ENCODE measurements at places on chromosomes 1 and 21.

DNA sequence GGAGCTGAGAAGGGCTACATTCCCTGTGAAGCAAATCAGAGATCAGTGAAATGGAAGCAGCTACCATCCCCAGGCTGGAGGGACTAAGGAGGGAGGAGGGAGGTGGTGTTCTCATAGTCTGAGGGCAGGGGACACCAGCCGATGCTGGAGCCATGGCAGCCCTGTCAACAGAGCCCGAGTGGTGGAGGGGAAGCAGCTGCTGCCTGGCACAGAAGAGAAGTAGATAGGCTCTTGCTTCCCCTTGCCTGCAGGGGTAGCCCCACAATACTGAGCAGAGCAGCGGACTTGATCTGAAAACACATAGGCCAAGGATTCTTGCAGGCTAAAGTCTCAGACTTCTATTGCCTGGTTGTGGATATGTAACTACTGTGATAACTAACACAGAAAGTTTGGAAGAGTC lies 255.1 kb downstream of the FGGY start:
- no peak for DNase-seq

DNA sequence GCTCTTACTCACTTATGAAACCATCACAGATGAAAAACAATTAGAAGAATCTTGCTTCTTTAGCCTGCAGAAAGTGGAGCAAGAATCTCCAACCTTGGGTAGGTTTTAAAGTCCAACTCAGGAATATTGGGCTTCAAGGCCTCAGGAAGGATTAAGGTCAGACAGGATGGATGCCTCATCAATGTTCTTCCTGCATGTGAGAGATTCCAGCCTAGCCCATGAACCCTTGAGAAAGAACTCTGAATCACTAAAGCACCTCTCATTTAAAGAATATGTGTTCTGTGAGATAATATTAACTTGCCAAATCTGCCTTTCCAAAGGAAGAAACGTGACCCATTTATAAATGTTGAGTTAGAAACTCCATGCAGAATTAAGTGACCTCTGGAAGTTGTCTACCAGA lies 345.2 kb upstream of the CAMK1G start:
- DNase-seq = no peak

DNA sequence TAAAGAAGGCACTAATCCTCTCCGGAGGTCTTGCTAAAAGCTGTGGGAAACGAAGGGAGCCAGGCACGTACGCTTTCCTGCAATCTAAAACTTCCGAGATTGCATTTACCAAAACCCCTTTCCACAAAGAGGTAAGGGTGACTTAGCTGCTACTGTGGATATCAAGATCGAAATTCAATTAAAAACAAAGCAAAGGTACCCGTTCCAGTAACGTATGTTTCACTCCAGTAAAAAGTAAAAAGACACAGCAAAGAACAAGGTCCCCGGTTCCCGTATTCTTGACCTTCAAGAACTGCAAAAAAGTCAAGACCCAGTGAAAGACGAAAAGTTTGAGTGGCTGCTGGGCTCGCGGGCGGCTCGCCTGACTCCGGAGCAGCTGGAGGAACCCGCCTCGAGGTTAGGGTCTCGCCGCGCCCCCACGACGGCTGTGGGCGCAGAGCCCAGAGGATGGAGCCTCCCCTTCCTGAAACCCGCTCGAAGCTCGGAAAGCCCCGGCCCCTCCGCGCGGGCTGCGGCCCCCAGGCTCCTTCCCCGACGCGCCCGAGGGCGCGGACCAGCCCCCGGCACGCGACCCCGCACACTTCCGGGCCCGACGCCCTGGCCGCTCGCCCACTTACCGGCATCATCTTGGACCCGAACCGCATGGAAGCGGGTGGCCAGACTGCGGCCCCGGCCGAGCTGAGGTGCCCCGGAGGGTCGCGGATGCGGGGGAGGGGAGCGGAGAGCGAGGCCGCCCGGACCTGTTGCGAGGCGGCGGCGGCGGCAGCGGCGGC lies 524 bp downstream of the TP53BP2 start:
- DNase-seq = no peak

GRCh38 chr21:15437883-15438282 lies 291.9 kb upstream of the USP25 start:
- no peak for DNase-seq

DNA sequence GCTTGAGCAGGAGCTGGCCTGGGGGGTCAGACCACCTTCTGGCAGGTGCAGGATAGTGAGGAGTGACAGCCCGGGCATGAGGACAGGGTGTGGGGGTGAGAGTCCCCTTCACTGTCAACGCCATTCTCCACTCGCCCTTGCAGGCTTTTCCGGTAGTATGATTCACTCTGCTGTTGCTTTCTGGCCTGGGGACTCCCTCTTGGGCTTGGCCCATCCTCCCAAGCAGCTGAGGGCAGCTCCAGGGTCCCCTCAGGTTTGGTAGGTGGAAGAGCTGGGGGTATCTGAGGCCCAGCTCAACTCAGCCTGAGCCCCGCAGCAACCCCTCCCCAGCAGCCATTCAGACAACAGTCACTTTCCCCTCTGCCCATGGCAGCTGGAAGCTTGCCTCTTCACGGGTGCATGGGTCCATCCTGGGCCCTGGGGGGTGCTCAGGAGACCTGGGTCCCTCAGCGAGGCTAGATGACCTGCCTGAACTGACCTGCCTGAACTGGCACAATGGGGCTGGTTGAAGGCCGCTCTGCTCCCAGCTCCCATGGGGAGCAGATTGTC lies 1.3 kb downstream of the CLDN19 start:
- no peak for DNase-seq

- no peak for DNase-seq
Observed at GRCh38 chr1:105073660-105074059, 1324.0 kb downstream of the AMY1C start.

- DNase-seq = peak; percentile 77
Observed at GRCh38 chr1:206579747-206580437, 32.4 kb downstream of the EIF2D start.

DNA sequence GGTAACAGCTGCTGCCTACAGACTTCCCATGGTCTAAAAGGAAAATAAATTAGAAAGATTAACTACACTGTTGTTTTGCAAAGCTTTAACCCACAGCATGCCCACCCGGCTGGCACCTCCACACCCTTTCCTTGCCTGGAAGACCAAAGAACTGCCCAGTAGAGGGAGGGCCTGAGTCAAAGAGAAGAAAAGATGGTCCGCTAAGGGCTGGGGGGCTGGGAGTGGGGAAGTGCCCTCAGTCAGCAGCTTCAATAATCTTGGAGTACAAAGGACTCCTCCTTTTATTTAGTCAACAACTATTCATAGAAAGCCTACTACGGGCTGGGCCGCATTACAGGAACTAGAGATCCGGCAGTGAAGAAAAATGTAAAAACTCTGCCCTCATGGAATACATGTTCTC lies 40.6 kb downstream of the ERI3 start:
- DNase-seq = no peak

GRCh38 chr1:161166669-161167548 lies 683 bp downstream of the PPOX start:
- DNase-seq = no peak

DNA sequence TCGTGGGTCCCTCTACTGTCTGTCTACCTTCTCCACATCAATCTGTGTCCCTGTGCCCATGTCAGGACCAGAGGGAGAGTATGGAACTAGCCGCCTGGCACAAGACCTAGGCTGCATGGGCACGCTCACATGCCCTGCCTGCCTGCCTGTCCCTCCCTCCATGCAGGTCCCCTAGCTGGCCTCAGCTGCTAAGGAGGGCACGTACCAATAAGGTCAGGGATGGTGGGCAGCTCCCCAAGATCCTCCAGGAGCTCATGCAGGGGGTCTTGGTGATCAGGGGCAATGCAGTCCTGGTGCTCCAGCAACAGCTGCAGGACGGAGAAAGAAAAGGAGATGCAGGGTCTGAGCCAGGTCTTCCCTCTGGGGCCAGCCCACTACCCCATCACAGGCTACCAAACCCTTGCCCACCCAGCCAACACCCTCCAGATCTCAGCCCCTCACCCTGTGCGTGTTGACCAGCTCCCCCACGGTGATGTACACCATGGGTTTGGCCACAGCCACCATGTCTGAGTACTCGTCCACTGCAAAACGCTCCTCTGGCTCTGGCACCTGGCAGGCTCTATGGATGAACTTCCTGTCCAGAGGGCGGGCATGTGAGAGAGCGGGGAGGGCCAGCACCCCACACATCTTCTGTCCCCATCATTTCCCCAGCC lies 33.1 kb upstream of the MEF2D start:
- no peak for DNase-seq

DNA sequence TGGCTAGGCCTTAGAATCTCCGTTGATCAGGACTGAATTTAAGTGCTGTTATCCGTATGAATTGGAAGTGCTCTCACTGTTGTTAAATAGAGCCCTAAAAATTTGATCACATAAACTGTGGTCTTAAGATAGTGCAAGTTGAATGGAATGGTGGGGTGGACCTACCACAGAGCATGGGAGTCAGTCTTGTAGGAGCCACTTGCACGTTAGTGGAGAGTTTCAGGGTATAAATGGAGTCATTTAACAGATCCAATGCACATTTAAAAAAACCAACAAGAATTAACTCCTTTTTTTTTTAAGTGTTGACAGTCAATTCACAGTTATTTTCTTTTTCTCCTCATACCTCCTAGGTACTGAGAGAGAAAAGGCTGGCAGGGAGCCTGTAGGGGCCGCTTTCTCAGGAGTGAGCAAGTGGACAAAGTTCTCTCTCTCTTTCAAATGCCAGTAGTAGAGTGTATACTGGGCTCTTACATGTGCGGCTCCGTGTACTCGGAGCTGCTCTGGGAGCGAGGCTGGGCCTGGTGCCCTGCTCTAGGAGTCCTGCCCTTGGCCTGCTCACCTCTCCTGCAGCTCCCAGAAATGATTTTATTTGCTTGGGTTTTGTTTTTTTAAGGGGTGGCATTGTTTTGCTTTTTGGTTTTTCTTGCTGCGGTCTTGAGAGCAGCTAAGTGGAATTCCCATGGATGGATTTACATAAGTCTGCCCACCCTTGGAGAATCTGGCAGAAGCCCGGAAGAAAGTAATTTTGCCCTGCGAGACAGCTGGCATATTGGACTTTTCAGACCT lies 91.3 kb downstream of the ATP5PO start:
- no peak for DNase-seq

- DNase-seq = no peak
Observed at GRCh38 chr1:57111175-57111574, 145.4 kb upstream of the C8B start.

GRCh38 chr1:205454903-205455335 lies 926 bp downstream of the BLACAT1 start:
- DNase-seq = no peak

DNA sequence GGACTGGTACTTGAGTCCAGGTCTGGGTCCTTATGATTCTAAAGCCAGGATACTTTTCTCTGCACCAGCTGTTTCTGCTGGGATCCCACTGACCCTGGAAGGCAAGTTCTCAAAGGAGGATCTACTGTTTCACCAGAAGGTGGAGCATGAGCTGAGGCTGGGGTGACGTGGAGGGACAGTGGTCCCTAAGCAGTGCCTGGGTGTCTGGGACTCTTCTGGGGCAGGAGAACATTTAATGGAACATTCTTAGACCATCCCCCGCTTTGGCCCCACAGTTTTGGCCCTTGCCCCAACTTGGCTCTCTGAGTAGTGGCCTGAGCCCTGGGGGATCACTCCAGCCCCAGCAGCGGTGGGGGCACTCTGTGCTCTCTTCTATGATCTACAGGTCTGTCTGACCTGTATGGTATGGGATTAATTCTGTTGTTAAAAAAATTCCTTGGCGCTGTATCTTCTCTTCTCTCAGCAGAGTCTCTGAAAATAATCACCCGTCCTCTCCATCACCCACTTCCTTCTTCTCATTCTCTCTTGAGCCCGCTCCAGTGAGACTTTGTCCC lies 60.3 kb upstream of the CSF3R start:
- no peak for DNase-seq

DNA sequence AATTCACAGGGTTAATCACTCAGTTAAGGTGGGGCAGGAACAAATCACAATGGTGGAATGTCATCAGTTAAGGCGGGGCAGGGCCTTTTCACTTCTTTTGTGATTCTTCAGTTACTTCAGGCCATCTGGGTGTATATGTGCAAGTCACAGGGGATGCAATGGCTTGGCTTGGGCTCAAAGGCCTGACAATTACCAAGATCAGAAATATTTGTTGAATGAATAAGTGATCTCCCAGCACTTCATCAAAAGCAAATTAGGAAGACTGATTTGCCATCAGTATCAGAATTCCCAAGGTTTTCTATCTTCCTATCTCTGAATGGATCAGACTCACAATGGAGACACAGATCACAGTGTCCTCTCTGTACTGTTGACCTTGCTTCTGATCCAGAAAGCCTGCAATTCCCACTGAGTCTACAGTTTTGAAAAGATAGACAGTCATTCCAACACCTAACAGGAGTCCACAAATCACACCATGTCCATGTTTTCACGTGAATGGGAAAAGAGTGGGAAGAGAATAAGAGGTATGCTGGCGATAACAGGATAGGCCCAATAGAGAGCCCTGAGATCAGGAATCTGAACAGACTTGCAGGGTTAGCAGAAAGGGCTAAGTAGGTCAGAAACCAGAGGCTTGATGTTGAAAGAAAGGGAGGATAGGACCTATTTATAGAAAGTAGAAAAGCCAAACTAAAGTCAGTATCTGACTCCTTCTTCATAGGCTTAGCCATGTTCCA lies 75.3 kb downstream of the KCNK1 start:
- DNase-seq = no peak

DNA sequence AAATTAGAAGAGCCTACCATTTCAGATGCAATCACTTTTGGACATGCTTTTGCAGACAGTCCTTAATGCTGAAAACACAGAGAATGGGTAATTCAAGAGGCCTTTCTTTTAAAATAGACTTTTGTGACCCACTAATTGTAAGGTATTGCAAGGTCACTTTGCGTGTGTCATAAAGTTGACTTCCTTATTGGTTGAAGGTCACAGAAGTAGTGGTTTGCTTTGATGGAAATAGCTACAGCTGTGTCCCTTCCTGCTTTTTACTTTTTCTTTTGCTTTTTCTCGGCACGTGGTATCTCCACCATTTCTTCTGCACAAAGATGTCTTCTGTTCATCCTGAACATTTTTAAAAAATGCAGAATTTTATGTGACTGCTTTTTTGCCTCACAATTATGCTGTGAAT lies 146.8 kb downstream of the DYRK1A start:
- DNase-seq = no peak

DNA sequence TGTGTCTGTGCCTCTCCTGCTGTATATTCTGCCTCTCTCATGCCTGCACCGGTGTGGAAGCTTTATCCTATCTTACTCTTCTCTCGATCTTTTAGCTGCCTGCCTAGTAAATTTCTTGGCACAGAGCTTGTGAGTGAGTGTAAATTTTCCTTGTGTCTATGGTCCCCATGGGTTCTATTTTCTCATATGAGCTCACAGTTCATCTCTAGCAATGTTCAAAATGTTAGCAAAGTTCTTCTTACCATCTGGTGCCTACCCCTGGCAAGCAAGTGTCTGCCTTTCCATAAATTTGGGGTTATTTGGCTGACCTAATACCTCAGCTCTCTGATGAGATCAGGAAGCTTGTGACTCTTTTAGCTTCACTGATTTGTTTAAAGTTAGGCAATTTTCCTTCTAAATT lies 572.1 kb upstream of the BRINP3 start:
- no peak for DNase-seq

Data from stimulated activated CD8-positive, alpha-beta memory T cell treated with anti-CD3 and anti-CD28 coated beads, Interleukin-4, amount 100 ng/mL, for 1 hour (primary cell).